ENCODE measurements at places on chromosomes 4 and X.

DNA sequence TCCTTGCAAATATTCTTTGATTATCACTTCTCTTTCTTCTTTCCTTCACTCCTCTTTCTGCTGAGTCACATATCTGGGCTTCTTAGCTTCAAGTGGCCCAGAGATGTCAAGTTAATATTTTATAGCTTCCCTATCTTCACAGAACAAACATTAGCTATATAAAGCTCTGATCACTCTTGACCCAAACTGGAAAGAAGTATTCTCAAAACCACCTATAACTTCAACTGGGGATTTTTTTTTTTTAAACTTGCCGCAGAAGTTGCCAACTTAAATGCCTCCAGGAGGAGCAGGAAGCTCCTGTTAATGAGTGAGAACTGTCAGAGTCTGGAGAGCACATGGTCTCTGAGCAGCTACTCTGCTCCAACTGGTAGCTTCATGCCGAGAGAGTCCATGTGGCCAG lies 233.3 kb upstream of the EDNRA start:
- no peak for DNase-seq

DNA sequence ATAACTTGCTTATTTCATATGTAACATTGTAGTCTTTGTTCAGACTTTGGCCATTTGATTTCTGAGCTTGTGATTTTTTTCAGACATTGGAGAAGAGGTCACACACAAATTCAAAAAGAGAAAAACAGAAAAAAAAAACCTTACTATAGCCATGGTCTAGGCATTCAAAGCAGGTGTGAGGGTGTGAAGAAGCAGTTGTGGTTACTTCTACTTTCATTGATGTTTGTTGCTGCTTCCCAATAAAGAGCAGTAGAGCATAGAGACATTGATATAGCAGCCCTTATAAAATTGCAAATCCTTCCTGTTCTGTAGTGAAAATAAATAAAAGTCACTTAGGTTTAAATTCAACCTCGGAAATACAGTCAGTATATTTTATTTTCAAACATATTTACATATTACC lies 671.6 kb downstream of the GRXCR1 start:
- DNase-seq, result no peak

- no peak for DNase-seq
Measured at GRCh38 chrX:9071031-9071650, 37.2 kb upstream of the FAM9B start.

- DNase-seq, result no peak
Measured at GRCh38 chr4:15874671-15875070, 63.9 kb downstream of the FGFBP1 start.

DNA sequence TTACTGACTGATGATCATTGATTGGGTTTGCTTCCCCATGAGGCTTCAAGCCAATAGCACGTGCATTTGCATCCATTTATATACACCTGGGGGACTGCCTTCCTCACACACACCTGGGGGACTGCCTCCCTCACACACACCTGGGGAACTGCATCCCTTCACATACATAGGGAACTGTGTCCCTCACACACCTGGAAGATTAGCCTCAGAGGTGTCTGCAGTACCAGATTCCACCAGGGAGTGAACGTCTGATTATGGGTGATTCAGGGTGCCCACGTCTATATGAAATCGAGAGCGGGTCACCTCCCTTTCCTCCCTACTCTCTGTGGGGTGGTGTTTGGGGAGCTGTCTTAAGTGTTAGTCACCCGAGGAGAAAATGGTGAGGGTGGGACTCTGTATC lies 16.9 kb downstream of the CD99 start:
- DNase-seq, result no peak

- no peak for DNase-seq
Measured at GRCh38 chr4:1191621-1192020, 19.2 kb upstream of the SPON2 start.

DNA sequence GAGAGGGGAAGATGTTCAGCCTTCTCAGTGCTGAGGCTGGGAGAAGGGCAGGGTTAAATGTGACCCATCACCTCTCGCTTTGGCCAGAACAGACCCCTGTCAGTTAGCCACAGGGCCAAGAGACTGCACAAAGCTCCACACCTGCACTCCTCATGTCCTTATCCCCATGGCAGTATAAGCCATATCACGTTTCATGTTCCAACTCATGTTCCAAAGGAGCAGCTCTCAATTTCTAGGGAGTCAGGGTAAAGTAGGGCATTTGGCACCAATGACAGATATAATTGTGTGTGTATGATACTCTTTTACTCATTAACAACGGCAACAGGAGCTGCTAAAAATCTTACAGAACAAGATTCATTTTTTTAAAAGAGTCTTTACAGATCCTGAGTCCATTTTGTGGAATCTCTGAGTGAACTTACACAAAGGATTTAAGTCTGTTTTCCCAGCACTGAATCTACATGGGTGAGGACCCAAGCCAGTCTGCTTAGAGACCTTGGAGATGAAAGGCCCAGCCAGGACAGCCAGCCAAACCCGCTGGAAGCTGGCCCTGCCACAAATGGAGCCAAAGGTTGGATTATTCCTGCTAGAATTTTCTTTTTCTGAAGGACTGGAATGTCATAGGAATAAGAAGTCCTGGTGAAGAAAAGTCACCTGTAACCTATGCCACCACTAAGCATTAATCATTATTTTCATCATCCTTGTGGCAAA lies 129.1 kb upstream of the SMAD1 start:
- no peak for DNase-seq

Measured in naive thymus-derived CD8-positive, alpha-beta T cell (primary cell).